ENCODE measurements at places on chromosomes 16 and 17. TPM values are rescaled to one million over a fixed set of nuclear protein-coding genes. Genes with fewer than 3 reads are reported as not detected.

Gene TBX2
- total RNA-seq: 3.7 TPM

Gene CMIP
- 94.7 TPM for total RNA-seq

Gene NPW
- total RNA-seq: 1.1 TPM

Gene OTOA
- total RNA-seq: 0.14 TPM

Gene PIK3R6
- not detected for total RNA-seq

Gene ARHGDIG
- 3.2 TPM for total RNA-seq

Gene KRT40
- total RNA-seq: not detected

Gene GALR2
- 1.8 TPM for total RNA-seq

Gene KRT33A
- not detected for total RNA-seq

Gene SULT1A3
- 8.7 TPM for total RNA-seq

Gene LSM12
- total RNA-seq: 53.3 TPM

Gene UBALD1
- 52.1 TPM for total RNA-seq

Gene NLRP1
- 3.5 TPM for total RNA-seq

Gene TMEM235
- total RNA-seq: not detected

Gene KIF19
- not detected for total RNA-seq

Gene HEATR3
- 14.1 TPM for total RNA-seq

Gene ATAD5
- 4.6 TPM for total RNA-seq

Gene CD300A
- not detected for total RNA-seq

Gene CDRT15L2
- not detected for total RNA-seq

Gene MRPL28
- total RNA-seq: 123 TPM

Gene CMTM1
- 1.4 TPM for total RNA-seq

Gene KCNG4
- not detected for total RNA-seq

Gene LITAFD
- not detected for total RNA-seq

Gene MRPS7
- total RNA-seq: 169 TPM

Gene SERPINF2
- 3.2 TPM for total RNA-seq

Gene NOB1
- total RNA-seq: 115 TPM

Gene OVCA2
- total RNA-seq: 63.4 TPM

Gene DNAI2
- total RNA-seq: not detected

Gene TBL3
- 37.8 TPM for total RNA-seq

Gene EVPLL
- total RNA-seq: not detected

Gene MT1H
- total RNA-seq: not detected

Gene SEPTIN12
- not detected for total RNA-seq

Gene SLC35G6
- not detected for total RNA-seq

Gene OR4D1
- not detected for total RNA-seq

Gene SDK2
- 0.92 TPM for total RNA-seq

Gene C17orf50
- 0.14 TPM for total RNA-seq

Gene GPT2
- 12.7 TPM for total RNA-seq

Gene CAPNS2
- total RNA-seq: not detected

Gene KRTAP2-2
- not detected for total RNA-seq

Gene TSPOAP1
- total RNA-seq: not detected

Gene DDX42
- 93.5 TPM for total RNA-seq

Gene CA7
- not detected for total RNA-seq

Gene FNDC8
- not detected for total RNA-seq

Gene OTOP2
- not detected for total RNA-seq

Gene CES1
- total RNA-seq: 31.7 TPM

Gene KRTAP2-3
- total RNA-seq: not detected

Measured in A549 treated with GW870086 at 1 μM for 4 hours (cell line).